Caco-2 (cell line): ENCODE measurements at places on chromosomes 6 and 20.

GRCh38 chr6:44462797-44463727, 75.6 kb downstream of the CDC5L start:
- DNase-seq: no peak

DNA sequence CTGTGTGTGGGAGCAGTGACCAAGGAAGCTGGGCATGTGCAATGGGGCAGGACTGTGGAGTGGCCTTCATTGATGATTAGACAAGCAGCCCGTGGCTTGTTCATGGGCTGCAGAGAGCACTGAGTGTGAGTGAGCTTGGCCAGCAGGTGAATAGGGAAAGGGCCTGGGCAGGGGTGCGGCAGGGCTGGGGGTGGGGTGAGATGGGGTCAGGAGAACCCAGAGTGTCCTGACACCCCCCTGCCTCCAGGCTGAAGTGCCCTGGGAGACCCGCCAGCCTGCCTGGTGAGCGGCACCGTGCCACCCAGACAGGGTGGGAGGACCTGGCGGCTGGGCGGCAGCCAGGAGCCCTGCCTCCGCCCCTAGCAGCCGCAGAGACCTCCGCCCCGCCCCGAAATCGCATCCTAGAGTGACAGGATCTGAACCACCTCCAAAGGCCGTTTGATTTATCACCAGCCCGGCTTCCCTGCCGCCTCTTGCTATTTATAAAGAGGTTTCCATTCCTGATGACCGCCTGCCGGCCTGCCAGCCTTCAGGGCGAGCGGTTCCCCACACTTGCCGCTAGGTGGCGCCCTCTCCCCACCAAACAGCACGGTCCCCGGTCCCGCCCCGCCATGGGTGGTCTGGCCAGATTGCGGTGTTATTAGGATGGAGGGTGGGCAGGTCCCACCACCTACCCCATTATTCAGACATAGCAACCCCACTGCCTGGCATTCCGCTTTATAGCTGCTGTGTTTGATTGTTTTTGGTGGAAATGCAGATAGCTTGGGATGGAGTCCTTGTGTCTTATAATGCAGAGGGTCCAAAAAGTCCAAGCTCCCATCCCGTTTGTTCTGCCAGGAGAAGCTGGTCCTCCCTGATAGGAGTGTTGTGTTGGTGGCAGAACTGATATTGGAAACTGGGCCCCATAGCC, 3.5 kb downstream of the MYLK2 start:
- peak; percentile 92 for DNase-seq

DNA sequence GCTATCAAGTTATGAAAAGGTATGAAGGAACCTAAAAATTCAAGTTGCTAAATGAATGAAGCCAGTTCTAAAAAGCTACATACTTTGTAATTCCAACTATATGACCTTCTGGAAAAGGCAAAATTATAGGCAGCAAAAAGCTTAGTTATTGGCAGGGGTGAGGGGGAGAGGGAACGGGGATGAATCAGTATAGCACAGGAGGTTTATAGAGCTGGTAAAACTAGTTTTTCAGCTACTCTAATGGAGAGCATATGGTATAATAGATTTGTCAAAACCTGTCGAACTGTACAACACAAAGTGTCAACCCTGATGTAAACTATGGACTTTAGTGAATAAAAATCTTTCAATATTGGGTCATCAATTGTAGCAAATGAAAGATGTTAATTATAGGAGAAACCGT, 18.7 kb downstream of the MANEA start:
- DNase-seq: no peak

DNA sequence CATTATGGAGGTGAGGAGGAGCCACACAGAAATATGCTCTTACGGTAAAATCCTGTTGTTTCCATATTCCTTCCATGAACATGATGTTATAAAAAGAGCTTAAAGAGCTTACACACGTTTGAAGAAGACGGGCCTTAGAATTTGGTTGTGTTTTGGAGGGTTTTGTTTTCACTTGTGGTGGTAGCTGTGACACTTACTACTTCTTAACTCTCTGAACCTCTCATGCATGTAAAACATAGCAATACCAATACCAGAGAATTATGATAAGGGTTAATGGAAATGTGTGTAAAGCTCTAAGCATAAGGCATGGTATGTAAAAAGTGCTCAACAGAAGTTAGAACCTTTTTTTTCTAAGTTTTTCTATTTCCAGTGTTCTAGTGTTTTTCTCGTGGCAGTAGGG, 256.1 kb upstream of the KCNQ5 start:
- no peak for DNase-seq

- no peak for DNase-seq
These were observed 335.8 kb upstream of the NT5E start for GRCh38 chr6:85113934-85114580.

GRCh38 chr20:54144847-54145414, 28.9 kb downstream of the CYP24A1 start:
- DNase-seq: no peak

DNA sequence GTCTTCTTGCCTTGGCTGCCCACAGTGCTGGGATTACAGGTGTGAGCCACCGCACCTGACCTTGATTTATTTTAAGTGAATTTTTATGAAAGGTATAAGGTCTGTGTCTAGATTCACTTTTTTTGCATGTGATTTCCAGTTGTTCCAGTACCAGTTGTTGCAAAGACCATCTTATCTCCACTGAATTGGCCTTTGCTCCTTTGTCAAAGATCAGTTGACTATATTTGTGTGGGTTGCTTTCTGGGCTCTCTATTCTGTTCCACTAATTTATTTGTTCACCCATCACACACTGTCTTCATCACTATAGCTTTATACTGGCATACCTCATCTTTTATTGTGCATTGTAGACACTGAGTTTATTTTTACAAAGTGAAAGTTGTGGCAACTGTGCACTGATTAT, 56.3 kb downstream of the ANKS1A start:
- DNase-seq: no peak

DNA sequence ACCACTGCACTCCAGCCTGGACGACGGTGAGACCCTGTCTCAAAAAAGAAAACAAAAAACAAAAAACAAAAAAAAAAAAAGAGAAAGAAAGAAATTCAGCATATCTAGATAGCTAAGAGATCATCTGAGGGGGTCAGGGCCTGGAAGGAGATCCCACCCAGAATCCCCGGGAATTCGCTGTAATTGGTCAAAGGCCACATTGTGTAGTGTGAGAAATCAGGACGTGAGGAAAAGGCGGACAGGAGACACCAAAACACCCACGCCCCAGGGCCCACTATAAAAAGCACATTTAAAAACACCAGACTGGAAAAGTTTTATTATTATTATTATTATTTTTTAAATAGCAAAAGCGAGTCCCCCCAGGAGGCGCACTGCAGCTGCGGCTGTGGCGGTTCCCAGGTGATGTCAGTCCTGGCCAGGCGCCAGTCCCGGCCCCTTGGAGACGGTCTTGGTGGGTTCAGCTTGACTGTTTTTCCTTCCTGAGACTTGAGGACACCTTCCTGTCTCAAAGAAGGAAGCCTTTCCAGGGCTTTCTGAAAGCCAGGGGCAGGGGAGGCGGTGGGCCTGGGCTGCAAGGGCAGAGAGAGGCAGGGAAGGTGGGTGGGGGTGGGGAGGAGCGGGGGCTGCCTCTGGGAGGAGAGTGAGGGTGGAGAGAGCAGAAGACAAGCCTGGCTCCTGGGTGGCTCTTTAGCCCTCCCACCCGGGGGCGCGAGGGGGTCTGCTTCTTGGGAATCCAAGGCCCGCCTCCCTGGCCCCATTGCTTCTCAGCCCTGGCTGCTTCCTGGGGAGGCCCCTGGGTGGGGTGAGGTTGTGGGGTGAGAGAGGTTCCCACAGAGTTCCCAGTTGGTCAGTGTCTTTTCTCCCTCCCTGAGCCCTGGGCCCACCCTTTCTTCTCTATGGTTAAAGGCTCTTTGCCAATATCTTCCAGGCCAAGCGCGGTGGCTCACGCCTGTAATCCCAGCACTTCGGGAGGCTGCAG, 14.5 kb downstream of the TCF15 start:
- no peak for DNase-seq

DNA sequence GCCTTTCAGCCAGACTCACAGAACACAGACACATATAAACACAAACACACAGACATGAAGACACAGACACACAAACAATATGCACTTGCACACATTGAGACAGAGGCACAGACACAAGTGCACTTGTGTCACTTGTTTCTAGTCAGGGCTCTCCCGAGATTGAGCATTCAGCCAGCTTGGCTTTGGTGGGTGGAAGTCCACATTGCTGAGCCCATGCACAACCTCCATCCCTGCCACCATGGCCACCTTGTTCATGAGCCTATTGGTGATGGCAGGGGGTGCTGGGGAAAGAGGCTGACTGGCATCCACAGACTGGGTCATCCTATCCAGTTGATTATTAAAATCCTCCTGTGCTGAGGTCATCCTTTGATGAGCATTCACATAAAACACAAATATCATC, 11.5 kb upstream of the CST7 start:
- no peak for DNase-seq

DNA sequence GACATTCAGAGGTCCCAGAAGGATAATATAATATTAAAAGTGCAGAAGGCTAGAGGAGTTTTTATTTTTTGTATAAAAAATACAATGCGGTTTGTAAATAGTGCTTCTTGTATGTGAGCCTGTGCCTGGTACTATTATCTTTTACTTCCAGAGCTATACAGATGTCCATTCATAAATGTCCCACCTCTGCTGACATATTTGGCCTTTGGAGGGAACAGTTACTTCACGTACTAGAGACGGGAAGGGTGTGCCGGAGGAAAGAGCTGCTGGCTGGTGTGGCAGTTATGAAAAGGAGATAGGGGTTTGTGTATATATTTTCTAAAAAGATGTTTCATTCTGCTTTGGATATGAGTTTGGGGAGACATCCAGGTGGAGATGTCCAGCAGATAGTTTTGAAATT, 8.8 kb downstream of the CD109 start:
- no peak for DNase-seq

DNA sequence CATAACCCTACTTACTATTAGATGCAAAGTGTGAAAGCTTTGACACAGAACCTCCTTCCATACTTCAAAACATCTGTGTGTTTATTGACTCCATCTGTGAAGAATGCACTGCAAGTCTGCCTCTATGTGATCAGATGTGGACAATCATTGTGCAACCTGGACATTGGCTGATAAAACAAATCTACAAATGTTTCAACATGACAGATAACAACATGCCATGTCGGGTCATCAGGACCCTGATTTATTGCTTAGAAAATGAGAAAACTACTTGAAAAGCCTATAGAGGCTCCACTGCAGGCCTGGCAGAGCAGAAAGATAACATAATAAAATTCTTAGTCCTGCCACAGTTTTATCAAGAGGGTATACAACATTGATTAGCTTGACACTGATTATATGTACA, 1286.4 kb downstream of the GRIK2 start:
- peak; percentile 51 for DNase-seq

DNA sequence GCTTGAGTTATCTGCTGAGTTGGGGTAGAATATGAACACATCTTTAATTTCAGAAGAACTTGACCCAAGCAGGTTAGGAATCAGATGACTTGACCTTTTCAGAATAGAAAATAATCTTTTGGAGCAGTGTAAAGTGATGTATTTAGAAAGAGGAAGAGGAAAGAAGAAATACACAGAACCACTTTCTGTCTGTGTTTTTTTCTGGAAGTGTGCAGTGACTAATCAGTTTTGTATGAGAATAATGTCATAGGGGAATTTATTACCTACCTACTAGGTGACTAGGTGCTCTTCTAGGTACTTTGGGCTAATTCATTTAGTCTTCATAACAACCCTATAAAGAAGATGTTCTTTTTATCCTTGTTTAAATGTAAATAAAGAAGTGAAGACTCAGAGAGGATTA, 3.0 kb downstream of the PPP1R14C start:
- no peak for DNase-seq

GRCh38 chr6:36873612-36874442, 776 bp downstream of the PPIL1 start:
- peak; percentile 34 for DNase-seq

DNA sequence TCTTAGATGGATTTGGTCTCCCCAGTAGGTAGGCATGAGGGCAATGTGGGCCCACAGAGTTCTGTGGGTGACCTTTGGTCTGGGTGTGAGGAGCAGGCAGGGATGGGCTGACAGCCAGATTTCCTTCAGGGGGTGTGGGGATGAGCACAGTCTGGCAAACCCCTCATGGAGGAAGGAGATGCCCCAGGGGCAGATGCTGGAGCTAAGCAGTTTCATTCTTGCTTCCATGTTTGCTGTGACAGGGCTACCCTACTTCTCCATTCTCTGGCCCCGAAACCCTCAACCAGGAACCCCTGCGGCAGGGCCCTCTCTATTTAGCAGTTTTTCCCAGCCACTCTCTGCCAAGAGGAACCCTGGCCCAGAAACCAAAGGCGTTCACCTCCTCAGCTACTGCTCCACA, 40.4 kb downstream of the GCLC start:
- DNase-seq: no peak

- DNase-seq: no peak
These were observed 351.5 kb upstream of the CHD6 start for GRCh38 chr20:41969656-41970055.

- DNase-seq: no peak
These were observed 200.7 kb upstream of the BMP2 start for GRCh38 chr20:6566821-6567220.

GRCh38 chr6:8131265-8131897, 29.0 kb upstream of the EEF1E1 start:
- DNase-seq: peak; percentile 80

GRCh38 chr6:34864007-34864406, 23.8 kb downstream of the TAF11 start:
- no peak for DNase-seq

GRCh38 chr6:163290545-163291274, 123.8 kb upstream of the QKI start:
- DNase-seq: no peak

GRCh38 chr20:50692552-50692933, 1.2 kb upstream of the RIPOR3 start:
- DNase-seq: no peak

- no peak for DNase-seq
These were observed 180.6 kb upstream of the CCN2 start for GRCh38 chr6:132131758-132132157.

DNA sequence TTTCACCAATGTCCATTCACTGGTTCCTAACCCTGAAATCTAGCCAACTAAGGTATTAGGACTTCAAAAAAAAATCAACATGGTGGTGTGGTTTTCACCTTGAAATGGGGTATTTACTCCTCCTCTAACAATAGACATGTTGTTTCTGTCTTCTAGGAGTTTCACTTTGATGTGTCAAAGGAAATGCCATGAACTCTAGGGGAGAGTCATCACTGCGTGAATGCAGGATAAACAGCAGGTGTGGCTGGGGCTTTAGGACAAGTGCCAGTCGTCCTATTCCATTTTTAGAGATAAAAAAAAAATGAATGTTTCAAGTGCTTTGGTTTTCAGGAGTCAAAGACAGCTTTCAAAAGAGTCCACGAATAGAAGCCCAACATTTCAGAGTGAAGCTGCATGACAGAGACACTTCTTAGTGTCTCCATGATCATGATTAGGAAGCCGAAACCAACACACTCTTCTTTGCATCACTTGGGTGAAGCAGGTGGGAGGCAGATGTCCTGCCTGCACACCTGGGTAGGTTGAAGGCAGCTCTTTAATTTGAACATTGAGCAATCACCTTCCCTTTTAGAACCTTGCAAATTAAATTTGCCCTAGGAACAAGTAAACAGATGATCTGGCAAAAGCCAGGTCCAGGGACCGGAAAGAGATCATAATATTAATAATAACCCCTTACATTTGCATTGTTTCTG, 328.5 kb upstream of the PRDM1 start:
- DNase-seq: no peak
